Nephron progenitor cell (in vitro differentiated cells): ENCODE measurements at places on chromosomes 6 and 20.

- DNase-seq: no peak
Observed at GRCh38 chr6:20835315-20836010, 301.2 kb downstream of the CDKAL1 start.

DNA sequence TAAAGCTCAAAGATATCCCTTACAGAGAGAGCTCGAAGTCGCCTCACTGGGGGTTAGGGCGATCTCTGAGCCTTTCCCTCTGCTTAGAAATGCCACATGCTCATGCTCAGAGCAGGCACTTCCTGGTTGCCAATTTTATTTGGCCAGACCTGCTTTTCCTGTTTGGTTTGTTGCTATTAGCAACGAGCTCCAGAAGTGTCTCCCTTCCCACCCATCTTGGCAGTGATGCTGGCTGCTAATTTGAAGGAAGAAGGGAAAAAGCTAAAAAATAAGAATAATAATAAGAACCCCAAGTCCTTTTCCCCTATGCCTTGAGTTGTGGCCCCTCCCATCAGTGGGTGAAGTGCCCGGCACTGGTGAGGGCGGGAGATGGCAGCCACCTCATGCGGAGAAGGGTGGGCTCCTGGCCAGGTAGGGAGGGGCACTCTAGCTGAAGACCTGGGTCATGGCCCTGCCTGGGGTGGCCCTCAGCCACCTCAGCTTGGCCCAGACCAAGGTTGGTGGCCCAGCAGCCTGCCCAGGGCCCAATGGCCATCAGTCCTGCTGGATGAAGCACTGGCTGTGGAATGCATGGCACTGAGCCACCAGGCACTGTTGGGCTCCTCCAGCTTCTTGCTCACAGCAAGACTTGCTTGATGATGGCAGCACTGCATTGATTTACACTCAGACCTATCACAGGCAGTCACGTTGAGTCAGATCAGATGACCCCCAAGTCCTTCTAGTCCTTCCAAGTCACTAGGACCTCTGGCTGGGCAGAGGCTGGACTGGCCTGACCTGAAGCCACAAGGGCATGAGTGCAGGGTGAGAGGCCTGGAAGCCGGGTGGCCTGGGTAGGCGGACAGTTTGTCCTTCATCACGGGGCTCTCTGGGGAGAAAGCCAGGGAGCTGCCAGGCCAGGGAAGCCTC lies 79.0 kb downstream of the SYNJ2 start:
- no peak for DNase-seq

DNA sequence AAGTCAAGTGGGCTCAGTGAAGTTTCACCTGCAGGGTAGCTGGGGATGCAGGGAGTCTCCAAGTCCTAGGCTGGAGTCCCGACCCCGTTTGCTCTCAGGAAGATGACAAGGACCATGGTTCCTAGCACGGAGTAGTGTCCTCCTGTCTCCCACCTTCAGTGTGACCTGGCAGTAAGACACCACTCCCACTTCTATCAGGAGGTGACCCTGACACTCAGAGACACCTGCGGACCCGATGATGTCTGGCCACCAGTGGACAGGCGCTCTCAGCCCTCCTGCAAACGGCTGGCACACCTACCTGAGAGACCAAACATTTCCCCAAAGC lies 1.1 kb downstream of the SOD2 start:
- no peak for DNase-seq

- DNase-seq: no peak
Observed at GRCh38 chr6:140436023-140436811, 1061.8 kb upstream of the CITED2 start.

GRCh38 chr6:170584954-170585498 lies 589 bp upstream of the PDCD2 start:
- DNase-seq: no peak

GRCh38 chr20:13817342-13817741 lies 32.5 kb downstream of the NDUFAF5 start:
- no peak for DNase-seq

- DNase-seq: no peak
Observed at GRCh38 chr6:113292646-113293422, 564.3 kb upstream of the MARCKS start.

DNA sequence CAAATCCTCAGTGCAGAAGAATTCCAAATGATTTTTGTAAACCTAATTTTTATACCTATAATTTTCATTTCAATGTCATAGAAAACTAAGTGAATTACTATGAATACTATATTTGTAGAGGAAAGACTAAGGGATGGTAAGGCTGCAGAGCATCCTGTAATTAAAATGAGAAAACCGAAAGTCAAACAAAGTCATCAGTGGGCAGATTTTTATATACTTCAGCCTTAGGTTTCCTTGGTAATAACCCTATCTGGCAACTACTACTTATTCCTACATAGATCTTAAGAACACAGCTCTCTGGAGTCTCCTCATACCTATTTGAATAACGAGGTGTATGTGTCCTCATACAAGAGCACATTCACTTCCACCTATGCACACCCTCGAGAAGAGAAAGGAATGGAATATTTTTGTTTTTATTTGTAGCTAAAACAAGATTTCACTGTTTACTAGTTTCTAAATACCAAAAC lies 117.9 kb upstream of the SGK1 start:
- DNase-seq: no peak

- DNase-seq: no peak
Observed at GRCh38 chr20:37411408-37412219, 65.7 kb downstream of the SRC start.

DNA sequence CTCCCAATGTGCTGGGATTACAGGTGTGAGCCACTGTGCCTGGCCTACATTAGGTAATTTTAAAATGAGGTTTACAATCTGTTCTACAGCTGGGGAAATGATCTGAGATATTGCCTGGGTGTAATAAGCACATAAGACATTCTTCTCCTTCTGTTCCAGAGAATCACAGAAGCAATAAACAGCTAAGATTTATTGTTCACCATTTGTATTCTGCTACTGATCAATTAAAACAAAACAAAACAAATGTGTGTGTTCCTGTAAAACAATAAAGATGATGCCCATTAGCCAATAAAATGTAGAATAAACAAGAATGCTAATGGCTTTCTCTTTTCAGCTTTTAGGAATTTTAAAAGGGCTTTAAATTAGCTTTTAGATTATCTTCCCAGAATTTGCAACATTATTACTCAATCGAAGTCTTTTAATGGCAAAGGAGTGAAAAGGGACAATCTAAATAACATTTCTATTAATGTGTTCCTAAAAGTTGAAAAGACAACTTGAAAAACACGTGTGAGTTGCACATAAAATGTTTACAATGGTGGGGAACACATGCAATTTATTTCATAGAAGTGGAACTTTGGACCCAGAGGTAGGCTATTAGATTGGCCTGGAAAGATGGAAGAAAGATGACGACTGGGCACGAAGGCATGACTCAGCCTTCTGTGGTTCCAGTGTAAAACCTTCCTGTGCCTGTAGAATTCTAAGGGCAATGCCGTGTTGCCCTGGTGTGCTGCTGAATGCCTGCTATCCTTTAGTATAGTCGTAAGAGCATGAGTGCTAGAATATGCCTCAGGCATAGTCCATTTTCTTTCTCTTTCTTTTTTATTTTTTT lies 29.0 kb upstream of the DEK start:
- DNase-seq: no peak

GRCh38 chr6:11689847-11690246 lies 88.8 kb downstream of the ADTRP start:
- no peak for DNase-seq

- DNase-seq: no peak
Observed at GRCh38 chr6:5423251-5423650, 161.9 kb downstream of the FARS2 start.

DNA sequence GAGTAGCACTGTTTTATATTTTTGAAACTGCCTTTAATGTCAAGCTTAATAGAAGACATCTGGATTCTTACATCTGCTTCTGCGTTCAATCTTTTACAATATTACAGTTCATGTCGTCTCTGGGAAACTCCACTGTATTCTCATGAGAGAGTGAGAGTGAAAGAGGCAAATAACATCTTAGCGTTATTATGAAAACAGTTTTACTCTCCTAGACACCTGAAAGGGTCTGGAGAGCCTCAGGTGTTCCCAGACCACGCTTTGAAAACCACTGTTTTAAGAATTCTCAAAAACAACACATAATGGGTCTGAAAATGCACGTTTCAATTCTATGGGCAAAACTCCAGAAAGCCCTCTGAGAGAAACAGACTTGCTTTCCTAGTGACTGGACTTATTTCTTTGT lies 63.3 kb downstream of the ARHGAP18 start:
- DNase-seq: no peak

GRCh38 chr6:149336609-149336928 lies 19.1 kb downstream of the TAB2 start:
- no peak for DNase-seq

GRCh38 chr6:37499433-37500293 lies at the start of gene CCDC167:
TSS of gene CCDC167 (minus strand) at chr6:37499893. CDS start at chr6:37499863, 30 bp downstream.
- peak; percentile 98 for DNase-seq

DNA sequence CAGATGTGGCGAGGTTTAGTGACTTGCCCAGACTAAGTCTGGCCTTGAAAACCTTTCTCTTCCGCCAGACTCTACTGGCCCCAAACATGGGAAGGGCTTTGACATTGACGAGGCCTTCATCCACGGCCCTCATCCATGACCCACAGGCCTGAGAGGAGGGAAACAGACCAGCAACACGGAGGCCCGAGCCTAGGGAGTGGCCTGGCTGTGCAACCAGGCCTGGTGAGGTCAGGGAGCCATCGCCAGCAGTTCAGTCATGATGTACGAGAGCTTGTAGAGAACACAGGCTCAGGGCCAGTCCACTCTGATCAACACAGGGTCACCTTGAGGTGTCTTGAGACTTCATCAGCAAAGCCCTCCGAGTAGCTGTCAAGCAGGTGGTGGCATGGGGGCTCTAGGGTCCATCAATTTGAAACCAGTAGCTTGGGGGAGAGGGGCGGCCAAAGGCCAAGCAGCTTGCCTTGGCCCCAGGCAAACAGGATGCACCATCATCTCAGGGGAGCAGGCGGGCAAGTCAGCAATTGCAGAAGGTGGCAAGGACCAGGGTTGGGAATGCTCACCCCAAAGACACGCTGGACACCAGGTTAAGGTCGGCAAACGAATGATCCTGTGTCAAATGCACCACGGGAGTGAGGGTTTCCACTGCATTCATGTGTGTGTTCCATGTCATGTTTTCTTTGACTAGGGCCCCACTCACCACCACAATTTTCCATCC lies 36.1 kb downstream of the GFOD1 start:
- no peak for DNase-seq

DNA sequence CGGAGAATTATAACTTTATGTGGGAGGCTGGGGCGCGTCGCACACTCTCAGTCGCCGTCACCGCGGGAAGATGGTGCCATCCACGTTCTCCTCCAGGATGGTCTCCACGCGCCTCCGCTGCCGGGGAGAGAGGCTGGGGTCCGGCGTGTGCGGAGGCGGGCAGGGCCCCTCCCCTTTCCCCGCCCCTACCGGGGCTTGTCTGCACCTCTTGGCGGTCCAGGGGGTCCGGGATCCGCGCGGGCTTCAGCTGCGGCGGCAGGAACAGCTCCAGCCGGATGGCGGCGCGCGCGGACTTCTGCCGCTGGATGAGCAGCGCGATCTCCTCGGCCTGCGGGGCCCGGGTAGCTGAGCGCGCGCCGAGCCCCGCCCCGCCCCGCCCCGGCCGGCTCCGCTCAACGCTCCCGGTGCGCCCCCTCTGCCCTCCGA lies 807 bp downstream of the LKAAEAR1 start:
- DNase-seq: peak; percentile 91

GRCh38 chr6:113185299-113185698 lies 671.8 kb upstream of the MARCKS start:
- no peak for DNase-seq

DNA sequence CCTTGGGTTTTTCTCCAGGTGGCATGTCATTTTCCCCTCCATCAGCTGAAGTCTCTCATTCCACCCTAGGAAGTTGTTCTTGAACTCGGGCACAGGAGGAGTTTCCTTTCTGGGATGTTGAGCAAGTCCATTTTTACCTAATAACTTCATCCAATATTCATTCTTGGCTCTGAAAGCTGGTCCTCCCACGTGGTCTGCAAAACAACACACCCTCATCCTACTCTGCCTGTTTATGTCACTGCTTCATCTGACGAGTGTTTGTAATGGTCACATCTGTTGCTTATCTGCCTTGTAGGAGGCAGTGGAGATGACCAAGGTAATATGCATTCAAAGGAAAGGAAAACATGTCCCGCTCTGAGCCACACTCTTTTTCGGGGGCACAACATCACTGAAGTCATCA lies 41.7 kb upstream of the AIG1 start:
- DNase-seq: no peak

GRCh38 chr6:24205020-24205492 lies 79.0 kb downstream of the NRSN1 start:
- peak; percentile 23 for DNase-seq

DNA sequence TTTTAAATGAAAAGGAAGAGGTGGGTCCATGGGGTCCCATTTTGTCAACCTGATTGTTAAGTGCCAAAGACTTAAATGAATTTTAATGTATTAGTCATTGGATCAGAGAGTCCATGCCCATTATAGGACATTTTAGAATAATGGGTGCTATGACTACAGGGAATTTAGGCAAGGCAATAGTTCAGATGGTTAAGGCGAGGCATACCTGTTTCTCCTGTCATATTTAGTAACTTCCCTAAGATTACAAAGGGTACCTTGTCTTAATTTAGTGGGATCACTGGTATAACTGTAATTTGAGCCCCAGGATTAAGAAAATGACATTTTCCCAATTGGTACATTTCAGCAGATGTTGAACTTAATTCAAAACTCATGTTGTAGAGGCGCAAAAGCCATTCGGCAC lies 88.7 kb upstream of the RNF24 start:
- no peak for DNase-seq

- DNase-seq: no peak
Observed at GRCh38 chr20:62134735-62135231, 8.4 kb downstream of the PSMA7 start.

GRCh38 chr6:91144126-91144525 lies 557.3 kb upstream of the MAP3K7 start:
- no peak for DNase-seq

GRCh38 chr20:42125426-42125825 lies 507.2 kb upstream of the CHD6 start:
- DNase-seq: no peak

DNA sequence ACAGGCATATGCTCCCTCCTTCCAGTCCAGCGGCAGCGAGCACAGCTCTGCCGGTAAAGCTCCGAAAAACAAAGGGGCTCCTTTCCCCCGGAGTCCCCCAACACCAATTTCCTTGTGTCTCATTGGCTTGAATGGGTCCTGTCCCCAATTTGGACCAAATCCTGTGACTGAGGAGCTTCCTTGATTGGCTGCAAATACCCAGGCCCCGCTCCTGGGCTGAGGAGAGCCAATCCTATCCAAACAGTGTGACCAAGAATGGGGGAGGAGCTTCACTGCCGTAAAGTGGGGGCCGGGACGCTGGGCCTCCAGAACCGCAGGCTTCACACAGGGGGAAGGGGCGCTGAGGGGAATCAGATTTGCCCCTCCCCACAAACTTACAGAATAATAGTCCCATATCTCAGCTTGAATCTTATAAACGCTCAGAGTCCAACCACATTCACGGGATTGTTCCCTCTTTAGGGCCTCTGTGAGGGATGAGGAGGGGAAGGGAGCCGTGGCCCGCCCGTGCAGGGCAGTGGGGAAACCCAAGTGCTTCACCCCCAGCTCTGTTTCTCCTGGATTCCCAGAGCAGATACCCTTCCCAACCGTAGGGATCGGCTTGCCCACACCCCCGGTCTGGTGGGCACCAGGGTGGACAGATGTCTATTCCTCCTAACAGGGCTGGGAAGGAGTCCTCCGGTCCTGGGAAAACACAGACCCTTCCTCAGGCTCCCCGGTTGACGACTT lies 141.0 kb upstream of the MLN start:
- no peak for DNase-seq

- no peak for DNase-seq
Observed at GRCh38 chr6:26363882-26364701, 906 bp upstream of the BTN3A2 start.
